ENCODE measurements at places on chromosomes 13 and 19.
A peak's percentile ranks its signal among the peaks of the same experiment; 100 is the strongest.

GRCh38 chr13:92407858-92408257 lies 818.7 kb upstream of the GPC6 start:
- DNase-seq, result no peak

DNA sequence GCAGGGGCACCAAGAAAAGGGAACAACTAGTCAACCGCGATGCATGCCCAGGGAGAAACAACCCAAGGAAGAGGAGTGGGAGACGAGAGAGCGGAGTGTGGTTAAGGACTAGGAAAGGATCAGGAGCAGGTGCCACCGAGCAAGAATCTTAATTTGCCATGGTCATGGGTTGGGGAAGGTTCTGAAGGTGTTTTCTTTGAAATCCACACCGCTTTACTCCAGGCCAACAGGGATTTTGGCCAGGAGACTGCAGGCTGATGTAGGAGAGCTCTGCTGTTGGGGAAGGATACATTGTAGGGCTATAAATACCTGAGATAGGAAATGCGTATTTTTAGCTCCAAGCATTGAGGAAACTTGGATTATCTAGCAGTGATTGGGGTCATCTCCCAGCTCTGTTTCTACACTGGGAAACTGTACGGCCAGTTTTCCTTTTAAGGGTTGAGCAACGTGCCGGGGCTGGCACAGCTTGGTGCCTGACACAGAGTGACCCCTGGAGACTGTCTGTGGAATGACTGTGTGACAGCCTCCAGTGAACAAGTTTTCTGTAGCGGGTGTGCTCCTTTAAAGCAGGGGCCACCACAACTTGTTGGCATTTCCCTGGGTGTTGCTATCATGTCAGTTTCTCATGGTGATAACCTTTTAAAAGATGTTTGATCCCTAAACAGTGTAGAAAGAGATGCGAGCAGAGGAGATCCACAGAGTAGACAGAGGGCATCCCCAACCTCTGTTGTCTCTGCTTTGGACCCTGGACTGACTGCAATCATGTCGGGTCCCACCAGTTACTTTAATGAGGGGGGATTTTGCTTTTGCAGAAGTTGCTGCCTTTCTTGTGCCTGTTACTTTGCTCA lies 34.3 kb downstream of the ZNF536 start:
- no peak for DNase-seq

GRCh38 chr19:34096020-34096915 lies 76.0 kb upstream of the LSM14A start:
- peak; percentile 77 for DNase-seq

GRCh38 chr19:55086730-55087541 lies 11.3 kb downstream of the EPS8L1 start:
- DNase-seq, result peak; percentile 95

- no peak for DNase-seq
These were observed 63.0 kb downstream of the ZNF208 start for GRCh38 chr19:21947775-21948174.

DNA sequence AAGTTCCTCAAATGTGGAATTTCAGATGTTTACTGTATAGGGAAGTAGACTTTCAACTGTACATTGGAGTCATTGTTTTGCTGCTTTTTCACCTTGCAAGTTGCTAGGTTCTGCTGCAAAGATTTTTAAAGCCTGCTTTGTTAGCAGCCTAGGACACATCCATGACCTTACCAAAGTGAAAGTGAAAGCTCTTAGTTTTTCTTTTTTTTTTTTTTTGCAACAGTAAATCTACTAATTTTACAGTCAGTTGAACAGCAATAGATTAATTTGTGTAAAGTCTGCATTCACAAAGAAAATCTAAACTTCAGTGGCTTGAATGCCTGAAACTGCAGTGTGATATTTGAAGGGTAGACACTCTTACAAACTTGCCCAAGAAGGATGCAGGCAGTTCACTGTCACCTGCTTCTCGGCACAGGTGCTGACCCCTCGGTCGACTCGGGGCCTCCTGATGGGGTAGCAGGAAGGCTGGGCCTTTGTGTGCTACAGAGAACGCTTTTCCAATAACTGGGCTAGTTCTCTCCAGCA lies 5.0 kb upstream of the MTIF3 start:
- DNase-seq, result no peak

DNA sequence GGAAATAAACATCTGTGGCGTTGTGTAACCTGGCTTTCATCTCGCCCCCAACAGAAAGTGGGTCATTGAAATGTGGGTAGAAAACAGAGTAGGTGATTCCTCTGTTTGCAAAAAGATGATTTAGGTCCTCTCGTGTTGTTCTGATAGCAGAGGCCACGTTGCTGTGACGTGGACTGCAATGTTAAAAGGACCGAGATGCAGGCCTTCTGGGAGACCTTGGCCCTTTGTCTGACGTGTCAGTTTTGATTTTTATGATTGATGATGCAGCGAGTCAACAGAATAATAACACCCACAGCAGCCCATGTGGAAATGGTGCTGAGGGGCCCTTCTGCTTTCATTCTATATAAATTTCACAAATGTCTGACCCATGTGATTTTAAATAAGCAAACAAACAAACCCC lies 68.9 kb downstream of the FGF9 start:
- no peak for DNase-seq

DNA sequence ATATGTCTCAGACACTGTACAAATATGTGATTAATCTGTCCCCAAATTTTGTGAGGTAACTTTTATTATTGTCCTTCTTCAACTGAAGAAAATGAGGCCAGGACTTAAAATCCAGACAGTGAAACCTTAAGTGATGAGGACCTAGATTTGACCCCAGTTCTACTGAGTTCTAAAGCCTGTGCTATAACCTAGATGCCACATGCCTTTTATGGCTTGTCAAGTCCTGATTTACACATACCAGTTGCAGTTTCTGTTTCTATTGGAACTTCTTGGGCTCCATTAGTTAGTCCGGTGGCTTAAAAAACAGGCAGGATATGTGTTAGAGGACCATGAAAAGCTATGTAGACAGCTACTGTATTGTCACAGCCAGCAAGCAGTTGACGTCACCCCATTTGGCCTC lies 436.5 kb upstream of the KLHL1 start:
- DNase-seq, result no peak

DNA sequence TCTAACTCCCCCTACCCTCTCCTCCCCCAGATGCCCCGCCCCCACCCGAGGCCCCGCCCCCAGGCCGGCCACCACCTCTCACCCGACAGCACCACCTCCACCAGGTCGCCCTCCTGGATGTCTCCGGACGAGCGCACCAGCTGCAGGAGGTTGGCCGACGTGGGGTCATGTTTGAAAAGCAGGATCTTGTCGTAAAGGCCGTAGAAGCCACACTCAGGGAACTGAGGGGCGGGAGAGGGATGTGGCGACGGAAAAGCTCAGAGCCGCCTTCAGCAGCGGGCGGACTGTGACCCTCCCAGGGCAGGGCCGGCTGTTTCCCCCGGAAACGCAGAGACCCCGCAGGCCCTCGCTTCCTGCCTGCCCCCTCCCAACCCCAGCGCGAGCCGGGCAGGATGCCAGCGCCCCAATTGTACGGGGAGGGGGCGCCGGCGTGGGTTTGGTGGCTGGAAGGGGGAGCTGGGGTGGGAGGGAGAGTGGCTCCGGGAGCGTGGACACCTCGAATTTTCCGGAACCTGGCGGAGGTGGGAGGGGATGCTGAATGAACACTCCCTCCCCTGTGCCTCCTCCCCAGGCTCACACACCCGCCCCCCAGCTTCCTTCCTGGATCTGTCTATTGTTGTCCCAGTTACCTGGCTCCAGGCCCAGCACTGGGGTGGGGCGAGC lies 3.0 kb downstream of the PRKD2 start:
- peak; percentile 78 for DNase-seq

- DNase-seq, result no peak
These were observed 11.6 kb upstream of the RASA3 start for GRCh38 chr13:114143806-114144605.

DNA sequence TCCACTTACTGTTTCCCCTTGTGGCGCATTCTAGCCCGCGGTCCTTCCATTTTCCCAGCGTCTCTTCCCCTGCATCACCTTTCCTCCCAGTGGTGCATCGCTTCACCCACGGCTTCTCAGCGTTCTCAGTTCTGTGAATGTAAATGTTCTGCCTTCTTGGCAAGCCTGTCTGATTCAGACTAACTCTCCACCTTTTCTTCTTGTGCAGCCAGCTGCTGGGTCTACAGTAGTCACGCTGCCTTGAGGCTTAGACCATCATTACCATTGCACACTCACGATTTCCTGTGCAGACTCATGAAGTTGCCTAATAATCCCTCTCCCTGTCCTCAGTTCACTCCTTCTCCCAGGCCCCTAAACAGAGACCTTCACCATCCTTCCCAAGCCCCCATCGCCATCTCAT lies 75.0 kb downstream of the DHRS12 start:
- no peak for DNase-seq

DNA sequence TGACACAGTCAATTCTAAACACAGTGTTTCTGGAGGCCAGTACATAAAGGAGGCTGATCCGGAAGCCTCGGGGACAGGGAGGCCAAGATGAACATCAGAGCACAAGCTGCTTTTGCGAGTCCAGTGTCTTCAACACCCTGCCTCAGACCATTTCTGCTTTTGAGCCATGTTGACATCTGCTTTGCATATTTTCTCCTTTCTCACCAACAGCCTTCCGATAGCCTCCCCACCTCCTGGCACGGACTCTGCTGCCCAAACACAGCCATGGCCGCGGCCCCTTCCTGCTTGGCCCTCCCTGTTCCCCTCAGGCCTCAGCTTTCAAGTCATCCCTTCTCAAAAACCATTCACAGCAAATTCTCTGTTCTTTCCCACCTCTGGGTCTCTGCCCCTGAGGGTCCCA lies 3.6 kb downstream of the LRRC25 start:
- DNase-seq, result no peak

GRCh38 chr19:19655641-19656343 lies 7.7 kb downstream of the ATP13A1 start:
- no peak for DNase-seq

DNA sequence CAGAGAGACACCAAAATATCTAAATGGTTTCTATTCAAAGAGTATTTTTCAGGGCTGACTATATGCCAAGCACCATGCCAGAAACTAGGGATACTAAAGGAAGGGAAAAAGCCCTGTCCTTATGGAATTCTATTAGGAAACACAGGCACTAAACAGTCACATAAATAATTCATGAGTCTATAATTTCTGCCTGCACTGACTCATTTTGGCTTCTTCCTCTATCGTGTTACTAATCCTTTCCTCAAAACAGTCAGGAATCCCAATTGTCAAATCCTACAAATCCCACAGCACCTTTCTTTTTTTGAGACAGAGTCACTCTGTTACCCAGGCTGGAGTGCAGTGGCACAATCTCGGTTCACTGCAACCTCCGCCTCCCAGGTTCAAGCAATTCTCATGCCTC lies 29.2 kb downstream of the XPO4 start:
- no peak for DNase-seq

DNA sequence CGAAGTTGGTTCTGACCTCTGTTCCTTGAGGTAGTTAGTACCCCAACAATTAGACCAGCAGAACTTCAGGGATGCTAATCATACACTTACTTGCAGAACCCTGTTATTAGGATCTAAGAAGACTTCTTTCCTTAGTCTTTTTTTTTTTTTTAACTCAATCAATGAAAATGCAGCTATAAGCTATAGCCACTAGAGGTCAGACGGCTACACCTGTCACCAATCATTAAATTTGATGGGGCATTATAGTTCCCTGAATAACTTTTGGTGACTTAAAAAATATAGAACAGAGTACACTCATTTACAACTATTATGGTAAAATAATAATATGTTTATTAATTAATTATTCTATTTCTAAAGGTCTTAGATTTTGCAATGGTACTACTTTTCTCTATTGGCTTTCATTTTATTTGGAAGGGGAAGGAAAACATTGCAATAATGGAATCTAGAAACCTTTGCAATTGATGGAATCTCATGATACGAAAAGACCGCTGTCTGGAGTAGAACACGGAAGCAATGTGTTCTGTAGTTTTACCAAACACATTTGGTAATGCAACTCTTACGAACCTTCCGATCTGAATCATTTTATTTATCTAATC lies 483.2 kb downstream of the DIAPH3 start:
- DNase-seq, result peak; percentile 49

GRCh38 chr13:80047406-80047805 lies 293.5 kb downstream of the SPRY2 start:
- DNase-seq, result no peak

GRCh38 chr19:33235269-33235995 lies 9.8 kb upstream of the SLC7A10 start:
- peak; percentile 43 for DNase-seq

DNA sequence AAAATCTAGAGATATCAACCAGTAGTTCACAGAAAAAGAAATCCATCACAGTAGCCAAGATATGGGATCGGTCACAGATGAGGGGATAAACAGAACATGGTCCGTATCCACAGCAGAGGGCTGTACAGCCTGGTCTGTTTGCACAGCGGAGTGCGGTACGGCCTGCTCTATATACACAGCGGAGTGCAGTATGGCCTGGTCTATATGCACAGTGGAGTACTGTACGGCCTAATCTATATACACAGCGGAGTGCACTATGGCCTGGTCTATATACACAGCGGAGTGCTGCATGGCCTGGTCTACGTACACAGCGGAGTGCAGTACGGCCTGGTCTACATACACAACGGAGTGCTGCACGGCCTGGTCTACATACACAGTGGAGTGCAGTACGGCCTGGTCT lies 43.0 kb upstream of the MCF2L start:
- no peak for DNase-seq

GRCh38 chr19:10523135-10523636 lies 5.9 kb upstream of the S1PR5 start:
- no peak for DNase-seq

GRCh38 chr13:39107561-39107960 lies 69.3 kb downstream of the NHLRC3 start:
- DNase-seq, result peak; percentile 43

GRCh38 chr13:110347535-110348308 lies 40.6 kb downstream of the COL4A2 start:
- DNase-seq, result no peak

DNA sequence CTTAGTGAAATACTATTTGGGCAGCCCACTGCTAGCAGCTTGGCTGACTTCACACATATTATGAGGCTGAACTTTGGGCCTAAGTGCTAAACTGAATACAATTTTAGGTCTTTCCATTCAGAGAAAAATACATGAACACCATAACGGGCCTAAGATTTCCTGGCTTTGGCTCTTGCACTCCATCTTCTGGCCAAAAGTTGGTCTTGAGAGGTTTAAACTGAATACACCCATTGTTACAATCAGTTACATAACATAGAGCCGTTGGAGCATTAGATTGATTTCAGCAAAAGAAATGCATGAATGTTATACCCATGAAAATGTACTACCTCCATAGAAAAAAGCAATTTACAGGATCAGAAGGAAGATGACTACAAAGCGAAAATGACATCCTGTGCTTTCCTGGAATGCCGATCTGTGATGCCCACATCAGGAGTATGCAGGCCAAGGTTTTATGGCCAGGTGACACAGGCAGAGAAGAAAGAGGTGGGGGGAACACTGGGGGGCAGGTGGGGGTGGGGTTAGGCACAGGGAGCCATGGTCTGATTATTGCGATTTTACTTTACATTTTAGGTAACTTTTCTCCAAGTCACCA lies 11.1 kb upstream of the SHISA2 start:
- peak; percentile 89 for DNase-seq

DNA sequence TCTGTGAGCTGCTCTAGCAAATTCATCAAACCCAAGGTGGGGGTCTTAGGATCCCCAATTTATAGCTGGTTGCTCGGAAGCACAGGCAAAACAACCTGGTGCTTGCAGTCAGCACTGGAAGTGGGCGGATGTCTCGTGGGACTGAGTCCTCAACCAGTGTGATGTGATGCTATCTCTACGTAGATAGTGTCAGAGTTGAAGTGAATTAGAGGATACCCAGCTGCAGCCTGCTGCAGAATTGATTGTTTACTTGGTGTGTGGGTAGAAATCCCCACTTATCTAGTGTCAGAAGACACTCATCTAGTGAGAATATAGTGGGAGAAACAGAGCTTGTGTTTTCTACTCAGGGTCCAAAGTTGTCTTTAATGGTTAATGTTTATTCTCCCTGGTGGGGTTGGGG lies 63.3 kb downstream of the CBY2 start:
- no peak for DNase-seq

GRCh38 chr13:67087527-67087926 lies 142.6 kb downstream of the PCDH9 start:
- no peak for DNase-seq

All from NCI-H748 treated with DMSO at 0.1 percent for 48 hours (cell line).